Small intestine (tissue), 16 donors: ENCODE measurements at places on chromosomes 3 and 15.

GRCh38 chr15:67873777-67874176, 33.9 kb upstream of the RNU6-1 start:
- H3K27ac ChIP-seq: no peak overlapping the region
- DNase-seq: no peak
- H3K36me3 ChIP-seq: no peaks in the 10 kb centered on the region
- no peaks in the 10 kb centered on the region for H3K4me1 ChIP-seq
- no peaks in the 10 kb centered on the region for H3K27me3 ChIP-seq
- H3K4me3 ChIP-seq: no peak overlapping the region

DNA sequence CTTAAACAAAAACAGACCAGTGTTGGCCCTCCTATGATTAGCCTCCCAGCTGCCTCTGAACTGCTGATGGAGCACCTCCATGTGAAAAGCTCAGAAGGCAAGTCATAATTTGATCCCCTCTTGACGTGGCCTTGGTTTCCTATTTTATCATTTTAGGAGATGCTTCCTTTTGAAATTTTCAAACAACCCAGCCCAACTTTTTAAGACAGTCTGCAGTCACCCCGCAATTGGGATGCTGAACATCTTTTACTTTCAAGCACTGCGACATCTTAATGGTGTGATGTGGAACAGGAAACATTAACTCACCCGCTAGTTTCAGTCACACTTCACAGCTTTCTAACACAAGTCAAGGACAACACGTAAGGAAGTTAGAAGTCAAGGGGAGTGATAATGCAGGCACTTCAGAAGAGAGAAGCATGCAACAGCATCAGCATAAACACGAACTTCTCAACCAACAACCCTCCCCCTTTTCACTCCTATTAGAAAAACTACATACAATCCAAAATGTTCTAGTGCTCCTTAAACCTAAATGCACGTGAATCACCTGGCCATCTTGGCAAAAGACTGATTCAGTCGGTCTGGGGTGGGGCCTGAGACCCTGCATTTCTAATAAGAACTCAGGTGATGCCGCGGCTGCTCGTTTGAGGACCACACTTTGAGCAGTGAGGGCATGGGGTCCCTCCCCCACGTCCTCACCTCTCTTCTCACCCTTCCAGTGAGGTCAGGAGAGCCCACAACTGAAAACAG, 161.5 kb downstream of the FOXP1 start:
- no peaks in the 10 kb centered on the region for H3K36me3 ChIP-seq
- H3K4me3 ChIP-seq: no peak overlapping the region
- H3K27ac ChIP-seq: no peak overlapping the region

DNA sequence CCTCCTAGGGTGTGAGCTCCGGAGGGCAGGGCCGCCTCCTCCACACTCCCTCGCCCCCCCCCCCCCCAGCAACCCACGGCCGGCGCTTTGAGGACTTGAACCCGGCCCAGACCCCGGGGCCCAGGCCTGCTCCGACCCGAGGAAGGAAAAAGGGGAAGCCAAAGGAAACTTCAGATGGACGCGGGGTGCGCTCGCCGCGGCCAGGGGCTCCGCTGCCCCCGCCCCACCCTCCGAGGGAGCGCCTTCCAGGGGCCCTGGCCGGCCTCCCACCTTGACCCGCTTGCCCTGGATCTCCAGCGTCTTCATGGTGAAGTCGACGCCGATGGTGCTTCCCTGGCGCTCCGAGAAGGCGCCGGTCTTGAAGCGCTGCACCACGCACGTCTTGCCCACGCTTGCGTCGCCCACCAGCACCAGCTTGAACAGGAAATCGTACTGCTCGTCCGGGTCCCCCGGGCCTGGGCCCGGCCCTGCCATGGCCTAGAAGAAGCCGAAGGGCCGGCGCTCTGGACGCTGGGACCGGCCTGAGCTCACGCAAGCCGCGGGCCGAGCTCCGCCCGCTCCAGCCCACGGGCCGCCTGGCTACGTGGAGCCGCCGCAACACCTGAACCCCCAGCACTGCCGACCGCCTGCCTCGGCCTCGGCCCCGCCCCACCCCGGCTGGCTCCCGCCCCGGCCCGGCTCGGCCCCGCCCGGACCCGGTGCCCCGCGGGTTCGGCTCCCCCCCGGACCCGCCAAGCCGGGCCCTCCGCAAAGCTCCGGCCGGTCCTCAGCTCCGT, 400 bp downstream of the RAB43 start:
- DNase-seq: peak; percentile 81
- peaks cover 19% of the 10 kb centered on the region for H3K4me1 ChIP-seq
- H3K4me3 ChIP-seq: peak overlapping the region; percentile 69
- peak overlapping the region; percentile 82 for H3K27ac ChIP-seq
- peaks cover 10% of the 10 kb centered on the region for H3K36me3 ChIP-seq
- H3K27me3 ChIP-seq: no peaks in the 10 kb centered on the region

DNA sequence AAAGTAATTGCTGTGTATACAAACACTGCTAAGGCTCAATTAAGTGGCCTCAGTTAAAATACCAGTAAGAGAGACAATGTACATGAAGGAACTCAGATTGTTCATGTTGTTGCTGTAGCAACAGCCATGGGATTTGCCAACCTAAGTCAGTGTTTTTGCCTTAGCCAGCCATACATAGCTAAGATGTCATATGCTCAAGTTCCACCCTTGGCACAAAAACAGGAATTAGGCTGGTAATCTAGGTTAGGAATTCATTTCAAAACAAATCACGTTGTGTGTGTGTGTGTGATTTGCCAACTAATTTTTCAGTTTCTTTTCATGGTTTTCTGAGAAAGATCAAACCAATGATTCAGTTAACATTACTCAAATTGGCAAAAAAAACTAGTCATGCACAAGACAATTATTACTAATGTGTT, 143.7 kb upstream of the KCNMB2 start:
- DNase-seq: no peak
- H3K27me3 ChIP-seq: no peaks in the 10 kb centered on the region
- H3K36me3 ChIP-seq: no peaks in the 10 kb centered on the region
- no peak overlapping the region for H3K27ac ChIP-seq

DNA sequence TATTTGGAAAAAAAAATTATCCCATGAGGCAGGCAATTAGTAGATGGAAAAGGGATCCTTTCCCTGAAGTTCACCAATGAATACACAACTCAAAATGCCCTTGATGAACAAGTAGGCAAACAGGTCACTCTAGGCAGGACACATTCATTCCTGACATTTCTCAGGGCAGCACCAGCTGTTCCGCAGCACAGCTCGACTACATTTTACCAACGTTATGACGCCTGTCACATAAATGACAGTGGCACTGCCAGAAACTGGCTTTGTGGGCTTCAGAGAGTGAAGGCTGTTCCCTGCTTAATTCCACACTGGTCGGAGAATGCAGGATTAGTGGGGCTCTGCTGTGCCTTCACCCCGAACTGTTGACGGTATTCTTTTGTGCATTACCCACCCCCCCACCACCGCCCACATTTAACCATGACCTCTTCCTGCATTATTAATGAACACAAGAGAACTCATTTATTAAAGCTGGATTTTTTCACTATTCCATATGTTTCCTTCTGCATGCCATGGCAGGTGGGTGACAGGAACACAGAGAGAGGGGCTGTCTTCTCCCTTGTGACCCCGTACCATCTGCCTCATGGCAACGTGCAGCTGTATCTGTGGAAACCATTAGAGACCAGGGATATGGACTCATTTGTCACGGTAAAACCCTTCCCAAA, 197.6 kb downstream of the PDZRN3 start:
- no peak overlapping the region for H3K27ac ChIP-seq
- H3K4me1 ChIP-seq: peaks cover 3% of the 10 kb centered on the region
- no peak overlapping the region for H3K4me3 ChIP-seq

DNA sequence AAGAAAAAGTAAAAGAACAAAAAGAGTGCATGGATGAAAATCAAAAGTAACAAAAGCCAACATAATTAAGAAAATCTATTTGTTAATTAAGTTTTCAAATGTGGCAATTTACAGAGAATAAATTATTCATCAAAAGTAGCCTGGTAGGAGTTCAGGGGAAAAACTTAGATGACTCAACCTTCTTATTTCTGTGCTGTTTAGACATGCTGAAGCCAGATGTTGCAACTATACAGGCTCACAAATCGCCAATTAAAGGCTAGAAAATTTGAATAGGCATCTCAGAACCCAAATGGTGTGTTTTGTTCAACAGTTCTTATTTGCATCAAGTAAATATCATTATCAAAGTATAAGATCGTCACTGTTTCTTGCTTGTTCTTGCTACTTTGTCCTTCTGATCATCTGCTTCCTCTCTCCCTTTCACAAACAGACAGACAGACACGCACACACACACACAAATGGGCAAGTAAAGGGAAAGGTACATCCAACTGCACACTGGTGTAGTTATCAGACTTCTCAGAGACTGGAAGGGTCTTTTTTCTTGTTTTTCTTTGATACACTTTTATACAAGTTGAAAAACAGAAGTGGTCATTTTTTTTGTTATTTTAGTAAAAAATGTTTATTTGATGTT, 572.2 kb downstream of the MECOM start:
- peaks cover 4% of the 10 kb centered on the region for H3K36me3 ChIP-seq
- no peak overlapping the region for H3K4me3 ChIP-seq
- no peak overlapping the region for H3K27ac ChIP-seq
- no peak for DNase-seq

- peaks cover 17% of the 10 kb centered on the region for H3K4me1 ChIP-seq
- H3K27ac ChIP-seq: no peak overlapping the region
- DNase-seq: peak; percentile 77
- H3K4me3 ChIP-seq: no peak overlapping the region
- H3K27me3 ChIP-seq: no peaks in the 10 kb centered on the region
- H3K36me3 ChIP-seq: no peaks in the 10 kb centered on the region
These were observed 247.7 kb downstream of the ZBTB20 start for GRCh38 chr3:114899186-114899931.

DNA sequence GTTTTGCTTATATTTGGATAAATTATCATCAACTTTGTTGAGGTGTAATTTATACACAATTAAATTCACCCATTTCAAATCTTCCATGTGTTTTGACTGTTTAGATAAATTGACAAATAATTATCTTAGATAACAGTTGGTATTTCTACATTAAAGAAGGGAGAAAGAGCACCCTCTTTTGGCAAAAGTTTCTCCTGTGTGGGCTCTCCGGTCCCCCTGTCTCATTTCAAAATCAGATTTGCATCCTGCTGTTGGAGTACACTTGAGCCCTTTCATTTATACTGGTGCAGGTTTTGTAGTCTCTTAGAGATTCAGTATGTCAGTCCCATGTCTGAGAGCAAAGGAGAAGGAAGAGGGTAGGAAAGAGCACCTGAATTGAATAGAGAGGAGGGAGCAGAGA, 49.4 kb downstream of the NKIRAS1 start:
- DNase-seq: no peak
- H3K36me3 ChIP-seq: peaks cover 12% of the 10 kb centered on the region
- H3K4me3 ChIP-seq: no peak overlapping the region
- H3K4me1 ChIP-seq: peaks cover 16% of the 10 kb centered on the region
- H3K27me3 ChIP-seq: no peaks in the 10 kb centered on the region

DNA sequence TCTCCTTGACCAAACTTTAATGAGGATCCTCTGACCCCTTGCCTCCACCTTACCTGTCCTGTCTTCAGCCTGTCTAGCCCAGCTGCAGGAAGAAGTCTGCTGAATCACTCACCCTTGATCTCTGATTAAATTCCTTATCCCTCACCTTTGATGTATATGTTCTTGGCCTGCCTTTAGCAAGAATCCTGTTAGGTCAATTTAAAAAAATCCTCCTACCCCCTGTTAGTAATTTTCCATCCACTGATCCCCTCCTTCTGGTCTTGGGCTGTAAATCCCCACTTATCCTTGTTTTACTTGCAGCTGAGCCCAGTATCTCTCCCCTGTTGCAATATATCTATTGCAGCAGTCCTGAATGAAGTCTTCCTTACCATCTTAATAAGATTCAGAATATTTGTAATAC, 39.0 kb downstream of the MYH15 start:
- no peaks in the 10 kb centered on the region for H3K36me3 ChIP-seq
- H3K27ac ChIP-seq: no peak overlapping the region
- DNase-seq: no peak
- no peak overlapping the region for H3K4me3 ChIP-seq
- H3K27me3 ChIP-seq: no peaks in the 10 kb centered on the region

DNA sequence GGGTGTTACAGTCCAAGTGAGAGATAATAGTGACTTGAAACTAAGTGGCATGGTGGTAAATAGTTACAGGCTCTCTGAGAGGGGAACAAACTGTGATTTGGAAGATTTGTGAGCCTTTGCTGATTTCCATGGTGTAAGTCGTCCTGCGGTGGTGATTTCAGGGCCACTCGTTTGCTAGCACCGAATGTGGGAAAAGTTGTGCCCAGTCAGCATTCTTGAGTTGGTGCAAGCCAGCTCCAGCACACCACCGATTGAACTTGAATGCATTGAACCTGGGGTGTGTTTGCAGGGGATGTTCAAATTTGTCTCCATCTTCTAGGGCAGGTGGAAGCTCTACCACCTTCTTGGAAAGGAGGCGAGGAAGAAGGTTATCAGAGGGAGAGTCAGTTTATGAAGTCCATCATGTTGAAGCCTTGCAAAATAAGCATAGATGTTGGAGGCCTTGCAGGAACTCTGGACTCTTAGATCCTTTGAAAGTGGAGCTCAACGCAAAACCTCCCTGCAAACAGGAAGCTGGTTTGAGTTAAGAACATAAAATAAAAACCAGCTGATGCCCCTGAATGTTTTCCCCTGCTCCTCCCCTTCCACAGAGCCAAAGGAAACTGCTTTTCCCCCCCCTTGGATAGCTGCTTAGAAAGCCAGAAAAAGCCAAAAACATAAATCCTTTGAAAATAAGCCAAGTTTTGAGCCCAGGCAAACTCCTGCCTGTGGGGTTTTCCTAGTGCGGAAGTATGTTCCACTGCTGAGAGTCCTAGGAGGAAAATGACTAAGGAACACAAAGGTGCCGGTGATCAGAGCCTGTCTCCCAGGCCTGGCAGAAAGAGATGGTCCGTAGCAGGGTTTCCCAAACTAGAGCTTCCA, 21.9 kb downstream of the MAPKBP1 start:
- DNase-seq: no peak
- H3K27me3 ChIP-seq: no peaks in the 10 kb centered on the region
- H3K4me3 ChIP-seq: no peak overlapping the region
- peaks cover 2% of the 10 kb centered on the region for H3K4me1 ChIP-seq

DNA sequence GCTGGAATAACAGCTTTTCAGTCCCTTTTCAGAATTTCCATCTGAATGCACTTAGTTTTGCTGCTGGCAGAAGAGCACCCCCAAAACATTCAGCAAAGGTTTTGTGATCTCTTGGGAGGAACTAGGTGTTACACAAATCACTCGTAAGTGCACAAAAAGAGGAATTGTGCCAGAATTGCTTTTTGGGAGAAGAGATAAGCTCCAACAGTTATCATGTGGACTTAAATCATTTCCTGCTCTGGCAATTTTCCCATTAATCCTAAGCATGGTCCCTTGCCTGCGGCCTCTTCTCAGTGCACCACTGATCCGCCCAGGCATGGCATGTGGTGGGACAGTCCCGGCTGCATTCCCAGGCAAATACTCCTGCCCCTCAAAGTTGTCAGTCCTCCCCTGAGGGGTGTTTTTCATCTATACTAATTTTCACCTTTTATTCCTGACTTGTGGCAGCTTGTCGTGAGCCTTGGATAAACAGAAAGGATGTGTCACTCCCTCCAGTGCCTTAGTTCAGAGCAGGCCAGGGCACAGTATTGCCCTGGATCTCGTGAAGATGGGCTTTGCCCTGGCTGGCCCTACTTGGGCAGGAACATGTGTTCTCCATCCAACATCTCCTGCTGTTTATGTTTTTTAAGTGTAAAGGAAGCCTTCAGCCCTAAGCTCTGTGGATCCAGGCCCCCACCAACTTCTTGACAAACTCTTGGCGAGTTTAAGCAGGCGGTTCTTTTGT, 44.6 kb upstream of the VILL start:
- peak; percentile 45 for DNase-seq
- H3K4me3 ChIP-seq: no peak overlapping the region
